NCI-H82 (cell line): ENCODE measurements at places on chromosomes 7 and 10.

DNA sequence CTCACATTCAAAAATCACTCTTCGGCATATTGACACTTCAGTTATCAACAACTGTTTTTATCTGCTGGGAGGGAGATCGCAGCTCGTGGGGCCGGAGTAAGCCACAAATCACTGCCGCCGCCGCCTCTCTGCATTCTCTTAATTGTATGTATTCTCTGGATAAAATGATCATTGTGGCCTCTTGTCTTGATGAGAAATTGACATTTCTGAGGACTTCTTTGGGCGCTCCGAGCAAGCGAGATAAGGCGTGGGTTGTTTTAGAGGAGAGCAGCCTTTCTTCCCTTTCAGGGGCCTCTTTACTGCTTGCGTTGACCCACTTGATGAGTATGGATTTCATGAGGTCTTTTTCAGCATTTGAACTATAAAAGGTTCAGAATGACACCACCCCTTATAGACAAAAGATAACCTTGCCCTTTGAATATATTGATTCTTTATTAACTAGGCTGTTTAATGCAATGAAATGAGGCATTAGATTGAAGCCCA, 130.6 kb downstream of the EBF3 start:
- DNase-seq = no peak

- DNase-seq = peak; percentile 28
Measured at GRCh38 chr7:128814499-128814898, 15.7 kb upstream of the FLNC start.

GRCh38 chr7:1945558-1945957, 275.5 kb downstream of the ELFN1 start:
- DNase-seq = no peak

GRCh38 chr10:98045785-98046389, 15.5 kb upstream of the CRTAC1 start:
- DNase-seq = peak; percentile 90

GRCh38 chr10:115606086-115606485, 512.9 kb downstream of the ATRNL1 start:
- no peak for DNase-seq

DNA sequence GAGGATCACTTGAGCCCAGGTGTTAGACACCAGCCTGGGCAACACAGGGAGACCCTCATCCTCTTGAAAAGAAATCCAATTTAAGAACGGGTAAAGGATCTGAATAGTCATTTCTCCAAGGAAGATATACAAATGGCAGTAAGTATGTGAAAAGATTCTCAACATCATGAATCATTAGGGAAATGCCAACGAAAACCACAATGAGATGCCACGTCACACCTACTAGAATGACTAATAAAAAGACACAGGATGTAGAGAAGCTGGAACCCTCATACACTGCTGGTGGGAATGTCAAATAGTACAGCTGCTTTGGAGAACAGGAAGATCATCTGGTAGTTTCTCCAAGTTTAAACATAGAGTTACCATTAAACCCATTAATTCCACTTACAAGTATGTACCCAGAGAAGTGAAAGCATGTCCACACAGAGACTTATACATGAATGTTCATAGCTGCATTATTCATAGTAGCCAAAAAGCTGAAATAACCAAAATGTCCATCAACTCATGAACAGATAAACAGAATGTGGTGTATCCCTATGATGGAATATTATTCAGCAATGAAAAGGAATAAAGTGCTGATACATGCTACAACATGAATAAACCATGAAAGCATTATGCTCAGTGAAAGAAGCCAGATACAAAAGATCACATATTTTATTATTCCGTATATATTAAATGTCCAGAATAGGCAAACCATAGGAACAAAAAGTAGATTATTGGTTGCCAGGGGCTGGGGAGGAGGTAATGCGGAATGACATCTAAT, 13.1 kb upstream of the ZMIZ2 start:
- no peak for DNase-seq

DNA sequence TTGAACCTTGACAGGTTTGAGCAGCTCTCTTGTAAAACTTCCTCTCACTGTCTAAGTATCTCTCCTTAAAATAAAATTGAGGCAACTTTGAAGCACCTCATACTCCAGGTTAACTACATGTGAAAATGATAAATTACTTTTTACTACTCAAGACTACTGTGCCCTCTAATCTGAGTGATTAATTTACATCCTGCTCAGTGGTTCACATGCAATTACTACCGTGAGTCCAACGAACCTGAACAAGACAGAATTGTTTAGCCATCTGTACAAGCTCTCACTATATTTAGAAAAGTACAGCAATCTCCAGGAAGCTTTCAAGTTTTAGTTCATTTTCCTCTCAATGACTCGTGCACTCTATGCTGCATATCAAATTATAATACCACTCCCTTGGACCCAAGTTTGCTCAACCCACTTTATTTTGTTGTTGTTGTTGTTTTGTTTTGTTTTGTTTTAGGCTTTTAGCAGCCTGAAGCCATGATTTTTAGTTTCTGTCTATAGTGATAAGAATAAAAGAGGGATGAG, 21.2 kb downstream of the PDE1C start:
- peak; percentile 22 for DNase-seq

DNA sequence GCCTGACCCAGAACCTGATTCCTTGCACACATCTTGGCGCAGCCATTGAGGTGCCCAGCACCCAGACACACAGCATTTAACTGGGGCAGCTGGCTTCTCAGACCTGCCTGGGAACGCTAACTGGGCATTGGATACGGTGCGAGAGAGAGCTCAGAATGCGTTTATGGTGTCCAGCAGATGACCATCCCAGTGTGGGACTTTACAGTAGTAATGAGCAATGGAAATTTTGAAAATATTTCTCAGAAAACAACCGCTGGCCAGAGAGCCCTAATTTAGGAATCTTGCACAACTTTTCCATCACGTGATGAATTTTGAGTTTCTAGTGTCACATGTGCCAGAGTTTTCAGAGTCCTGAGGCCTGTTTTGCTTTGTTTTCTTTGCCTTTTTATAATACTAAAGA, 78.2 kb upstream of the SEC61G start:
- DNase-seq = no peak

GRCh38 chr7:90752051-90752450, 155.9 kb downstream of the CDK14 start:
- no peak for DNase-seq

GRCh38 chr7:27173511-27173955, 587 bp downstream of the HOXA10 start:
- DNase-seq = no peak

DNA sequence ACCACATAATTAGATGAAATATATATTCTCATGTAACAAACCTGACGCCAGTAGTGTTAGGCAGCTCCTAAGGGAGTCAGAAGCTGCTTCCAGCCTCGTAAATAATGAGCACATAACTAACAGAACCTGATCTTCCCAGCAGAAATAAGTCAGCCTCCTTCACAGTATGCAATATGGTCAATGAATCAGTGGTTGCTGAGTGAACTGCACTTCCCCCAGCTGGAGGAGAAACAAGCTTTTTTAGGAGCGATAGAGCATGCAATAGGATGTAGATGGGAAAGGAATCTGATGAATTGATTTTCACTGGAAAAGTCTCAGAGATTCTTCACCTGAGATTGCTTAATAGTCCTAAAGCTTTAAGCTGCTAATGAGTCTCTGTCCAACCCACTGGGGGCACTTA, 337.2 kb upstream of the LRGUK start:
- peak; percentile 42 for DNase-seq

DNA sequence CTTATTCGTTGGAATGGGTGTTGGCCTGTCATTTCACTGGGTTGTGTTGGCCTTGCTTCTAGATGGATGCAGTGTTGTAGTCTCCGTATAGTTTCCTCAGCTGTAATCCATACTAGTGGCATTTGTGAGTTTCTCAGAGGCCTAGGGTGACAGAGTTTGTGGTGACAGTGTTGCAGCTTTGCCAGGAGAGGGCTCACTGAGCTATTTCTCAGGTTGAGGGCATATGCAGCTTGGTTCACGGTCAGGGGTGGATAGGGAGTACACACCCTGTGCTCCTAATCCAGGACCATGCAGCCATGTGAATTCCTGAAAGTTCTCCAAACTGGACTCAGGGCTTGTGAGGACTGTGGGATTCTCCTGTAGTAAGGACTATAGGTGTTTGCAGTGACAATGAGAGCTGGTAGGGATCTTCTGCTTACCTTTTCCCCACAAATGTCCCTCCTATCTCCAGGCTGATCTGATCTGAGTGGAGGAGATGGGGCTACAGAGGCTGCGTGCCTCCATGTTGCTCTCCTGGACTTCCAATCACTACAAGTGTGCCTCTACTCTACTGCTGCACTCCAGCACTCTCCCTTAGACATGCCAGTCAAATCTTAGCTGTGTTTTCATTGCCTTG, 229.0 kb downstream of the STK31 start:
- DNase-seq = peak; percentile 53
